Activated T-helper 1 cell treated with anti-CD3 and anti-CD28 coated beads, Interleukin-2, amount 50 U/mL, for 16 hours (primary cell): ENCODE measurements at places on chromosomes 7 and 10.

DNA sequence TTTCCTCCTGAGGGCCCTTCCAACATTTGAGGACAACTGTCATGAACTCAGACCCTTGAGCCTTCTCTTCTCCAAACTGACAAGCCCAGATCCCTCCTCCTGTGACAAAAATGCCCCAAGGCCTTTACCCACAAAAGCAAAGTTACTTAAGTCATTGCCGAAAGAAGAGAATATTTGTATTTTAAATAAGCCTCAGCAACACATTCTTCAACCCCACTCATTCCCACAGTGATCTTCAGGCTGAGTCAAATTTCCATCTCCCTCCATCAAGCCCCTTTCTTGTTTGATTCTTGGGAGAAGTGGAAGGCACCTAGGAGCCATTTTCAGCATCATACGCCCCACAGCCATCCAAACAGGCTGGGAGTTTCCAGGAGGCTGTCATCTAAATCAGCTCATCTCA, 150.8 kb upstream of the PDE1C start:
- no peak for DNase-seq

GRCh38 chr10:86357041-86357440, 9.6 kb downstream of the GRID1 start:
- DNase-seq: no peak

DNA sequence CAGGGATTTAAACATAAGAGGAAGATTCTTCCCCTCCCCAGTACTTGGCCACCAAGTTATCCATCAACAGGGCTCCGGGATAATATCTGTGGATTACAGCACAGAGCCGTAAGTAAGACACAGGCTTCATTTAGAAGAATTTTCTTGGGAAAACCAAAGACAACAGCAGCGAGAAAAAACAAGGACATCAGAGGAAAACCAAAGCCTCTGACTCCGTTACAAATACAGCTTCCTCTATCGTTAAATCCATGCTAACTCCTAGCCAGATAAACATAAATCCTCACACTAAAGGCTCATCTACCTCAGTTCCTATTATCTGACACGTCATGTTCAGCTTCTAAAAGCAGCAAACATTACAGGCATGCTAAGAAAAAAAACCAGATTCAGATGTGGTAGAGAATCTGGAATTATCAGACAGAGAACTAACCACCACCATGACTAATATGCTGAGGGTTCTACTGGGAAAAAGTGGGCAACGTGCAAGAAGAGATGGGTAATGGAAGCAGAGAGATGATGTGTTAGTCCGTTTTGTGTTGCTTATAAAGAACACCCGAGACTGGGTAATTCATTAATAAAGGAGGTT, 48.4 kb downstream of the BRI3 start:
- DNase-seq: no peak

DNA sequence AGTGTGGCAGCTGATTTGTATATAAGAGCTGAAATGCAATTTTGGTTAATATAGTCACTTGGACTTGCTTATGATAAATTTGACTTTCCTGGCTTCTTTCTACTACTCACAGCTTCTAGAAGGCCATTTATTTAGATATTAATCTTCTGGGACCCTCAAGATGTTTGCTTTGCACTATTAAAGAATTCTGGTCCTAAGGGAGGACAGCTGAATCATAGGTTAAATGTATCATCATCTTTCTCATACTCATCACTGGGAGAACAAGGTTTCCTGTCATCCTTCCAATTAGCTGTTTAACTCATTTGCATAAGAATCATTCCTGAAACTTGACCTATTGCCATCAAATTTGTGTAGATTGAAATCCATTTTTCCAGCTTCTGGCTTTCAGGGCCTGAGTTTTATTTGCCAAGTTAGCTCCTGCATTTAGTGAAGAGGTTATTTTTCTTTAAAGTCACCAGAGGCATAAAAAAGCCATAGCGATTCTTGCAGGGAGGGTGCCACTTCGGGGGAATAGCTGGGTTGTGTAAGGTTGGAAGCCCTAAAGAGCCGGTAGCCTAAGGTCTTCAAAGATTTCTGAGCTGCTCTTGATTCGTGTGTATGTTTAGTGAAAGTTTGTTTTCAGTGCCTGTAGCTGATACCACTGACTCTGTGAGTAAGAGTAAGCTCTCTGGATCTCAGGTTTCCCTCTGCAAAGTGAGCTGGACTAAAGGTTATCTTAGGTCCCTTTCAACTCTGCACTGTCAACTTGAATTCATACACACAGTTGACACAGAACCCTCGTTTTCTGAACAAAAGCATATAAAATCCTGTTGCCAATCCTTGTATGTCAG, 4.3 kb downstream of the MAP3K8 start:
- DNase-seq: no peak

DNA sequence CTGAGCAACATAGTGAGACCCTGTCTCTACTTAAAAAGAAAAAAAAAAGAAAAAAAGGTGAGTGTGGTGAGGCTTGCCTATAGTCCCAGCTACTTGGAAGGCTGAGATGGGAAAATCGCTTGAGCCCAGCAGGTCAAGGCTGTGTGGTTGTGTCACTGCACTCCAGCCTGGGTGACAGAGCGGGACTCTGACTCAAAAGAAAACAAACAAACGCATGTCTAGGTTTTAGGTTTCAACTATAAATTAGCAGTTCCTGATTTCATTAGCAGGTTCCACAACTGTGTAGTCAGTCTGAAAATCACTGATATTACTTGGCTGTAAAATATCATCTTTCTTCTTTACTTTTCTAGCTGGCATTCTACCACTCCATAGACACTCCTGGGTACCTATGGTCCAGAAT, 155.7 kb upstream of the HGF start:
- no peak for DNase-seq

- no peak for DNase-seq
Observed at GRCh38 chr10:99172128-99172738, 63.4 kb downstream of the HPSE2 start.

GRCh38 chr10:114917927-114918672, 19.9 kb upstream of the TRUB1 start:
- DNase-seq: no peak

GRCh38 chr10:100811261-100811660, 65.9 kb downstream of the PAX2 start:
- DNase-seq: no peak

DNA sequence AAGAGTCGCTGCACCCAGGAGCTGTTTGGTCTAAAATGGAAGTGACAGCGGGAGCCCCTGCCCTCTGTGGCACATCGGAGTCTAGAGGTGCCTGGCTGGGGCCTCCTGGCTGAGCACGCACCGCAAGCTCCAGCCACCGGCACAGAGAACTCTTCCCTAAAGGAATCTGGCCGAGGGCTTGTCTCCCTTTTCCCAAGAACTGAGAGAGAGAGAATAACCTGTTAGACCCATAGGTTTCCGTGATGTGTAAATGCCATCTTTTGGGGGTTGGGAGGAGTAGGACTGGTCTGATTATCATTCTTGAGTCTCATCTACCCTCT, 47.3 kb downstream of the PROSER2 start:
- DNase-seq: no peak

- DNase-seq: no peak
Observed at GRCh38 chr7:70480927-70481569, 650.9 kb upstream of the GALNT17 start.

DNA sequence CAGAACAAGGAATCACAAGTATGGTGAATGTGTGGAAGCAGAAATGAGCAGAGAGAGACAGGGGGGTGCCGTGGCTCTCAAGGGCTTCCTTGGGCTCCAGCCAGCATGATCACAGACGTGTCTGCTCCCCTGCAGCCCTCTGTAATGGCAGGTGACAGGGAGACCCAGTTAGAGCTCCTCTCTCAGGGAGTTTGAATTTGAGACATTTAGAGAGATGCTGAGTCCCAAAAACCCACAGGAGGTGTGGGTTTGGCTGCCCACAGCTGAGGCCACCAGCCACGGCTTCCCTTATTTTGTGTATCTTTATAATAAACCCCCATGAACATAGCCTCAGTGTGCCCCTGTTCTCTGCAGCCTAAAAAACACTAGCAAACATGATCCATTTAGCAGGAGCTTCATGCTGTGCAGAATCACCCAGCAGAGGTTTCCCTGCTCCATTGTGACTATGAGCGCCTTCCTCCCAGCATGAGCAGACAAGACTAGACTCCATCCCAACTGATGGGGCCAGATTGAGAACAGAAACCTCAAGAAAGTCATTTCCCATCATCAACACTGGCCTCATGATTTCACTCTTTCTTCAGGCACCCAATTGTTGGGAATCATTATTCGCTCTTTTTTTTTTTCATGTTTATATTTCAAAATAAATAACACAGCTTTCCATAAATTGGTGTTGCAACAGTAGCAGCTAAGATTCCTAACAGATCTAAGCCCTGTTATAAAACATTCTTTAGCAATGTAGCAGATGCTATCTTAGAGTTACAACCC, 13.4 kb downstream of the NOD1 start:
- DNase-seq: no peak

GRCh38 chr7:1934756-1935155, 264.7 kb downstream of the ELFN1 start:
- DNase-seq: no peak

DNA sequence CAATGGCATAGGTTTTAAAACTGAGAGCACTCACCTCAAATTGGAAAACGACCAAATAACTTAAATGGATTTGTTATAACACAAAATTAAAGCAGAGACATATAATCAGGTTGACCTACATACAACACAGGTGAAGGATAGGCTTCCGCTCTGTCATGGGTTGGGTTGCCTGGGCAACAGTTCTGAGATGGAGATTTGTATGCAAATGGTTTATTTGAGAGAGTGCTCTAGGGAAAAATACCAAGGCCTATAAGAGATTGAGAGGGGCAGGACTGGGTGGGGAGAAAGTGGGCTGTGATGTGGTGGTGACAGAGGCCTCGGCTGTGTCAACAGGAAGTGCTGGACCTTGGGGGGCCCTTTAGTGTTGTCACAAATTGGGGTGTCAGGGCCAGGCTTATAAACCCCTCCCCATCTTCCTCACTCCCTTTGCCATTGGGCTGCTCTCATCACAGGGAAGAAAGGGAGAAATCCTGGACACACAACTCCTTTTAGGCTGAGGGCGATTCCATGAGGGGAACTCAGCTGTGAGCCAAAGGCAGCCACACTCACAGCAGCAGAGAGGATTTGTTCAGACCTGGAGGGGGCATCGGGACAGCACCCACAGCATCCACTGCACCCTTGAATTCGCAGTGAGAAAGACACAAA, 105.4 kb upstream of the LYZL1 start:
- DNase-seq: no peak

GRCh38 chr10:11715815-11716494, 26.2 kb upstream of the ECHDC3 start:
- no peak for DNase-seq

GRCh38 chr10:122754491-122755235, 55.0 kb upstream of the C10orf120 start:
- DNase-seq: no peak

GRCh38 chr7:17696422-17696821, 243.9 kb downstream of the SNX13 start:
- DNase-seq: no peak

DNA sequence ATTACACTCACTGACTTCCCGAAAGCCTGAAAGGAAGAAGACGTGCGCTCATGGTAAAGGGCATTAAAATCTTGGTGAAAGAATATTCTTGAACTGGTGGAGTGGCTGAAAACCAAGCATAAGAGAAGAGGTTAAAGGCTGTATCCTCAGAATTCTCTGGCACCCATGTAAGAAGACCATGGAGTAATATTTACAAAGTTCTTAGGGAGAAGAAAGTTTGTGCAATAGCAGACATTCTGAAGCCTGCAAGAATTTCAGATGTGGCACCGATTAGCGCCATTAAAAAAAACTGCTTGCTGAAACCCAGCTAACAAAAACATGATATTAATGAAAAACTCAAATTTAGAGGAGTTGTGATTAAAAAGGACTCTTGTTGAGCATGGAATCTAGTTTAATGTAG, 44.1 kb downstream of the C1GALT1 start:
- no peak for DNase-seq

DNA sequence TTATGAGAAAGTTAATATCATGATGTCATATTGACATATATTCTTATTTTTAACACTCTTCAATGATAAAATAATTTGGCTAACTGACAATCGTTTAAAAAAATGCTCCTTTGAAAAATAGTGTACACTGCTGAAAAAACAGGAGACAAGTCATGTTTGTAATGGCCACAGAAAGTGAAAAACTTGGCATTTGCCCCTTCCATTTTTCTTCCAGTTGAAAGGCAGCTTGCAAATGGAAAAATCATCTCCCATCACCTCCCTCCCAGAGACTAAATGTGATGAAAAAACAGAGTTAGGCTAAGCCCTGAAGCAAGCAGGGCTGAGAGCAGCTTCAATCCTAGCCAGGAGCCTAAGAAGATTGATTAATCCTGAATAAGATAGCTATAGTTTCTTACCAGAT, 160.4 kb downstream of the SKAP2 start:
- DNase-seq: no peak

DNA sequence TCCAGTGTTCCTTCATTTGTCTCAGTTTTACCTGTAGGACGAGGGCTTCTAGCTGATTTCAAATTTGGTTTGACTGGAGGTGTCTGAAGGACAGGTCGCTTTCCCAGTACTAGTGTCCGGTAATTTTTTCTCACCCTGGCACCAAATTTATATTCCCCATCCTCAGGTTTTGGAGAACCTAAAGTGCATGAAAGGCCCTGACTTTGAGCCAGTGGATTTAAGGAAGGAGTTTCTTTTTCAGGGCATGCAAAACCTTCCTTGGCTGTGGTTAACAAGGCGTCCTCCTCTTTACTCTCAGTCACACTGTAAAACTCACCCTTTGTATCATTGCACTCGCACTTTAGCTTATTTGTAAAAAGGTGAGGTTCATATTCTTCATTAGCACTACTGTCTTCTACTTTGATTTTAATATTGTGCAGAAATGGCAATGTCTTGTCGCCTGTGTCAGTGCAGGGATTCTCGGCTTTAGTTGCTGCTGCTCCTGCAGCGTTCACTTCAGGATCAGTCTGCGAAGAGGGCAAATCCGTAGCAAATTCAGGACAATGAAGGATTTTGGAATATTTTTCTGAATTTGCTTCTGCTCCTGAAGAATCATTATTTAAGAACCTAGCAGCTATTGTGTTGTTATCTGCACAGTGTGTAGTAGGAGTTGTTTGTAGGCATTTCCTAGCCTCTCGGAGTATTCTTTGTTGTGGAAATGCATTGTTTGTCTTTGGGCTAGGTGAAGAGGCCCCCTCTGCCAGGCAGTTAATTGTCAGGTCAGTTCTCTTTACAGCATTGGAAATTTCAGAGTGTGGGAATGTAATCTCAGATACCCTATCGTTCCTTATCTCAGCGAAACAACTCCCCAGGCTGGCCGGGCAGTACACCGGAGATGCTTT, 9.9 kb downstream of the SKIDA1 start:
- DNase-seq: no peak

GRCh38 chr7:128954830-128955802, 17.4 kb downstream of the IRF5 start:
- DNase-seq: no peak

DNA sequence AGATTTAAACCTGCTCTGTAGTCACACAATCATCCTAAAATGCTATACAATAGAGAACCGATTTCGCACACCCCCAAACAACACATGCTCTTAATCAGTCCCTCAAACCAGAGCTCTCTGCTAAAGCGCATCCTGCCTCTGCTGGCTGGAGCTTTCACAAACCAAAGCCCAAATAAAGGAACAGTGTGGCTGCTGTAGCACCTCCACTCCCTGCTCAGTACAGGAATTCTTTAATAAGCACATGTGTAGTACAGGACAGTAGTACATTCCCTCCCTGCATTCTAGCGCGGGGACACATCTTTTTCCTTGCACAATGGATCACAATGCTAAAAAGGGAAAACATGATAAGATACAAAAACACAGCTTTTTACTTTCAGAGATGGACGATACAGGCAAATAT, 684.6 kb downstream of the MAGI2 start:
- DNase-seq: no peak

GRCh38 chr7:157622000-157622399, 285.2 kb downstream of the DNAJB6 start:
- DNase-seq: no peak
